GM18507 (cell line): ENCODE measurements at places on chromosomes 1 and 21.

GRCh38 chr1:237877631-237878030 is 13.1 kb downstream of the ZP4 start:
- no peak for DNase-seq

DNA sequence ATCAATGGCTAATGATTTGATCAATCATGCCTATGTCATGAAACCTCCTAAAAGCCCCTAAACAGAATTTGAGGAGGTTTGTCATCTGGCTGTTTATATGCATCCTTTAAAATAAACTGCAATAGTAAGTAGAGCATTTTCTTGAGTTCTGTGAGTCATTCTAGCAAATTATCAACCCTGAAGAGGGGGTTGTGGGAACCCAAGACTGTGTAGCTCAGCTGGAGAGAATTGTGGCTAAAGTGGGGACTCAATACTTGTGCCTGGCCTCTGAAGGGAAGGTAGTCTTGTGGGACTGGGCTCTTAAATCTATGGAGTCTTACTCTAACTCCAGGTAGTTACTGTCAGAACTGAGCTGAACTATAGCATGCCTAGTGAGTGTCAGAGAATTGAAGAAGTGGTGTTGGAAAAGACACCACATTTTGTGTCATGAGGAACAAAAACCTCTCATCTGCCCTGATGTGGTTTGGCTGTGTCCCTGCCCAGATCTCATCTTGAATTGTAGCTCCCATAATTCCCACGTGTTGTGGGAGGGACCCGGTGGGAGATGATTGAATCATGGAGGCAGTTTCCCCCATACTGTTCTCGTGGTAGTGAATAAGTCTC is 402.4 kb downstream of the USH2A start:
- no peak for DNase-seq

DNA sequence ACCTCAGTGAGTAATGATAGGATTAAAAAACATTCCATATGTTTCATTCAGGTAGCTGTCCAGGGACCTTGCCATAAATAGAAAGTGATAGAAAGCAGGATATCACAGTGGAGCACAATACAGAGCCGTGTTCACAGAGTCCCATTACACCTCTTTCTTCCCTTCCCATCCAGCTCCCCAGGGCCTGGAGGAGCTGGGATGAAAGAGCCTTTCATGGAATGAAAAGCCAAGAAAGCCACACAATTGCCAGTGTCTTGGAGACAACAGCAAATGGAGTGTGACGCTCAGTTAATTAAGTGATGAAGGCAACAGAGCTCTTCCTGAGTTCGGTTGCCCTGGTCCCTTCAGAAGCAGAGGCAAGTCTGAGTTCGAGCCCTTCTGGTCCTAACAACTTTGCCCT is 387.3 kb upstream of the PLXNA2 start:
- DNase-seq: no peak

GRCh38 chr21:27424601-27425000 is 457.7 kb upstream of the ADAMTS5 start:
- DNase-seq: no peak

- DNase-seq: no peak
Measured at GRCh38 chr1:230144010-230144614, 77.1 kb downstream of the GALNT2 start.

DNA sequence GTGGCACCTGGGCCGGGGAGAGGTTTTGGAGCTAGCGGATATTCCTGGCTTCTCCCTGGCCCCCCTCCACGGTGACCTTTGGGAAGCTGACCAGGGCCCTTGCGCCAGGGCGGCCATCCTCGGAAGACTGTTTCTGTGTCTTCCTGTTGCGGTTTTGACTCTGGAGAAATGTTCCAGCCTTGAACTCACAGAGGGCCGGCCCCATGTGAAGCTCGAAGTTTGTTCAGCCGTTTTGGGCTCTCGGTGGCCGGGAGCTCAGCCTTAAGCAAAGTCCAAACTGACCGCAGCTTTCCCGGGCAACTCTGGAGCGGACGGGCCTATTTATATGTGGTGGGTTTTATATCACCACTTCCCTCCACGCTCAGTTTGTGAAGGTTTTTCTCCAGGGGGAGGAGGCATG is 17.0 kb upstream of the WNT4 start:
- DNase-seq: no peak

GRCh38 chr1:182207300-182207699 is 145.8 kb upstream of the ZNF648 start:
- DNase-seq: no peak

- DNase-seq: no peak
Measured at GRCh38 chr1:92730476-92730875, 54.4 kb downstream of the EVI5 start.

DNA sequence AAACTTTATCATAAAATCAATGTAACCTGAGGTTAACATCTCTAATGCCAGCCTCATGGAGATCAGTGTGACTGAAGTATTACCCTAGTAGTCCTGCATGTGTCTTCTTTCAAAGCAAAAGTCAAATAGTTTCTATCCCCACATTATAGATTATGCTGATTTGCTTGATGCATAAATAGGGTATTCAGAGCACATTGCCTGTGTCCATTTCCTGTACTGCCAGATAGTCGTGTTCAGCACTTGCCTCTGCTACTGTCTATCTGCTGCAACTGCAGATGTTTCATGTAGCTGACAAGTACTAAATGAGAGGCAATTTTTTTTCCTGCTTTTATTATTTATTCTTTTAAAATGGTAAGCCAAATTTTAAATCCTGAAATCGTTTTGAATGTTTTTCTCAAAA is 348.7 kb downstream of the CHRM3 start:
- no peak for DNase-seq

DNA sequence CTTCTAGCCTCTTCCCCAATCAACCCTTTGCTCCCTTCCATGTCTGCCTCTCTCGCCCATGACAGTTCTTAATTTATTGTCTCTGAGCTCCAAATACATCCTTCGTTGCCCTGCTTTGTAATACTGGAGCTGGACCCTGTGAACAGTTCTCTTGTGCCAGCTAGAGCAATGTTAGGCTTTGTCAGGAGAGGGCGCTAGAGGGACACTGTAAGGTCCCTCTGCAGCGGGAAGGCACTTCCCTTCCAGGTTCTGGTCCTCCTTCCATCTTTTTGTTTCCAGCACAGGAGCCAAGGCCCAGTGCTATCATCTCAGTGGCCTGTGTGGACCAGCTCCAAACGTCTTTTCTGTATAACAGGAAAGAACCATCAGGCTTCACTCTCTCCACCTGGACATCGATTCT is 95.9 kb downstream of the PTPRU start:
- no peak for DNase-seq

DNA sequence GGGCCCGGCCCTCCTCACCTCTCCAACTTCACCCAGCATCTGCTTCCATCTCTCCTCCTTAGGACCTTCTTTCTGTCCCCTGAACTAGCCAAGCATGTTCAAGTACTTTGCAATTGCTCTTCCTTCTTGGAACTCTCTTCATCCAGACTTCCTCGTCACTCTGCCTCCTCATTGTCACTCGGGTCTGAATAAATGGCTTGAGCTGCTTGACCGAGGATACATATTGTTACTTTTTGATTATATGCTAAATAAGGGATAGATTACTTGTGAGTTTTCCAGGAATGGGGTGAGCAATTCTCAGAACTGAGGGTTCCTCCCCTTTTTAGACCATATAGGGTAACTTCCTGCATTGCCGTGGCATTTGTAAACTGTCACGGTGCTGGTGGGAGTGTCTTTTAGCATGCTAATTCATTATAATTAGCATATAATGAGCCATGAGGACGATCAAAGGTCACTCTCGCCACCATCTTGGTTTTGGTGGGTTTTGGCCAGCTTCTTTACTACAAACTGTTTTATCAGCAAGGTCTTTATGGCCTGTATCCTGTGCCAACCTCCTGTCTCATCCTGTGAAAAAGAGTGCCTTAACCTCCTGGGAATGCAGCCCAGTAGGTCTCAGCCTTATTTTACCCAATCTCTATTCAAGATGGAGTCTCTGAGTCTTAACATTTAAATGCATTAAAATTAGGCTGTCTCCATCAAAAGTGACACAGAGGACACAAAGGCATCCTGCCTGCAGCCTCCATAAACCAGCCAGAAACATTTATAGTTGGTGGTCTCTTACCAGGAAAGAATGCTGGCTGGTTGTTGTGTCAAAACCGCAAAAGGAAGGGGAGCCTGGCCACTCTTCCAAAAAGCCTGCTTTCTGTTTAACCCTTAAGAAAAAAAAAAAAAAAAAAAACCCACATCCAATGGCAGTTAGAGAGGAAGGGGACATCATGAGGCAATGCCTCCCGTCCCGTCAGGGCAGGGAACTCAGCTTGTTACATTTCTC is 179.3 kb downstream of the KAZN start:
- DNase-seq: no peak

GRCh38 chr21:24428591-24429199 is 1178.6 kb downstream of the MRPL39 start:
- DNase-seq: no peak

GRCh38 chr1:86708920-86709319 is 4.5 kb downstream of the SH3GLB1 start:
- DNase-seq: no peak

DNA sequence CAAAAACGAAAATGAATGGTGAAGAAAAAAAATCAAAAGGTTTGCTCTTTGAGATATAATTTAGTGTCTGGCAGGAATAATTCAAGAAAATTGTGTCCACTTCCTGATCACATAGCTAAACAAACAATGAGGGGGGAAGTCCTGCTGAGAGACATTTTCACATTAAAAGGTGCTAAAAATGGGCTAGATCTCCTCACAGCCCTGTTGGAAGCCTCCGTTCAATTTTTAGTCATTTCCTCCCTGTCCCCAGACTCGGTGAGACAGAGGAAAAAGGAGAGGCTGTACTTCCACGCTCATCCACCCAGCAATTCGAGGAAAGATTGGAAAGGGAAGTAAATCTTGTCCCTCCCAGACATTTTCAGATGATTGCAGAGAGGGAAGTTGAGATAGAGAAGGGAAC is 103.7 kb downstream of the BARHL2 start:
- DNase-seq: no peak

GRCh38 chr1:43414634-43415223 is 25.0 kb downstream of the SZT2 start:
- peak; percentile 14 for DNase-seq

- peak; percentile 29 for DNase-seq
Measured at GRCh38 chr1:2801535-2802291, at the start of gene TTC34. Gene TTC34 (minus strand): TSS chr1:2801693. CDS start chr1:2800827, 866 bp downstream.

- DNase-seq: no peak
Measured at GRCh38 chr1:27770293-27770830, 2.7 kb upstream of the STX12 start.

DNA sequence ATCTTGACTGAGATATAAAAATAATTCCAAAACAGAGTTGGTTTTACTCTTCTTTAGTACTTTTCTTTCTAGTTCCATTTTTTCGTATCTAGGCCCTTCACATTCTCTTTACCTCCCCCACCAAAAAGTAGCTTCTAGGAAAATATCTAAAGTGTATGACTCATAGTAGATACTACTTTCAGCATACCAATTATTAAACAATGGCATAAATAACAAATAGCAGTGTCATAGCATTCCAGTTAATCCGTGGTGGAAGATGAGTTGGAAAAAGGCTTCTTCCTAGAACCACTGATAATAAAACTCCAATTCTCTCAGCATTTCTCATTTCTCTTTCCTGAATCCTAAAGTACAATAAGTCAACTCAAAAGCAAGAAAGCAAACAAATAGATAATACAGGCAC is 859.0 kb upstream of the B3GALT2 start:
- no peak for DNase-seq

GRCh38 chr1:17419626-17420328 is 19.7 kb downstream of the RCC2 start:
- peak; percentile 54 for DNase-seq

GRCh38 chr1:41758500-41758899 is 160.2 kb downstream of the HIVEP3 start:
- no peak for DNase-seq

DNA sequence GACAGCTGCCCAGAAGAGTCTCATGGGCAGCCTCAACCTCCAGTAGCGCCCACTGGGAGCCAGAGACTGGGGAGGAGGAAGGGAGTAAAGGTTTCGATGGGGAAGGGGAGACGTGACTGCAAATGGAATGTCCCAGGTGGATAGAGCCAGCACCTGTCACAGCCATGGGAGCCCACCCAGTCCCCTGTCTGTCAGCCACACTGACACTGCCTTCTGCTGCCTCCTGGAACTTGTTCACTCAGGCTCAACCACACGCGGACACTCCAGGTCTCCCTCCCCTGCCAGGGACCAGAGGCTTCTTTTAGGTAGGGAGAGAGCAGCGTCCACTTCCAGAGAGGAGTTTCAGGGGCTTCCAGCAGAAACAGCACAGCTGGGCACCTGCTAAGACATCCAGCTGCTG is 346.3 kb downstream of the NPHP4 start:
- no peak for DNase-seq
